HepG2 (cell line): ENCODE measurements at places on chromosomes 4 and X. TPM values are rescaled to one million over a fixed set of nuclear protein-coding genes. Genes with fewer than 3 reads are reported as not detected.

DNA sequence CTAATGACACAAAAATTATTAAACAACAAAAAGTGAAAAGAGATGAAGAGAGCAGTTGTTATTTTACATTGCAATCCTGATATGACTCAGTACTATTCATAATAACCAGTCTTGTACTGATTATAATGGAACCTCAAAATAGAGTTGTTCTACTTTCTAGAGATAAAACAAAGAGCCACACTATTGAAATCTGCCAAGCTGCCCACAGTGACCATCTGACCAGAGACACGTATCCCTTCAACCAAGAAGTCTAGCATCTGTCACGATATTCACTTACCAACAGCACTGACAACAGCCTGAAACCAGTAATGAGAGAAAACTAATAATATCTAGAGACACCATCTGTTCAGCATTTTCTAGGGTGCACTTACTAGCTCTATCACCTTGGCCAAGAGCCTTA is 466.7 kb downstream of the NKX6-1 start:
- no peaks in the 10 kb centered on the region for H3K27me3 ChIP-seq
- H3K4me3 ChIP-seq, result no peak overlapping the region
- no peaks in the 10 kb centered on the region for H3K4me1 ChIP-seq

GRCh38 chr4:42412251-42412650 is 15.0 kb downstream of the SHISA3 start:
- DNase-seq, result no peak
- H3K27ac ChIP-seq, result no peak overlapping the region
- no peaks in the 10 kb centered on the region for H3K36me3 ChIP-seq
- no peaks in the 10 kb centered on the region for H3K4me1 ChIP-seq
- H3K4me3 ChIP-seq, result no peak overlapping the region

- no peak overlapping the region for H3K27ac ChIP-seq
- no peak for DNase-seq
- H3K27me3 ChIP-seq, result no peaks in the 10 kb centered on the region
These were observed 26.2 kb downstream of the DLG3 start for GRCh38 chrX:70470850-70471289.

DNA sequence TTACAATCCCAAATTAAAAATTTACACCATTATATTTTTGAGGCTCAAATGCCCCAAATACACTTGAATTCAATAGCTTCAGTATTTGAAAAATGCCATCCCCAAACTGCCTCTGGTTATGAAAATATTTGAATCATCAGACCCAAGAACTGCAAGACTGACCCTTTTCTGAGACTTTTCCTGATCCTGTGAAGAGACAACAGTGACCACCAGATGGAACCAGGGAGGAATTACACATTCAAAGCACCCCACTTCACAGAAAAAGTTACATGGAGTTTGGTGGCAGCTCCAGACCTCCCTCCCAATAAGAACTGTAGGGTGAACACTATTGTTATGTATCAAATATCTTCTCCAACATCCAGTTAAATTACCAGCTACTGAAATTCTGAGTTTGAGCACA is 44.0 kb upstream of the SCD5 start:
- DNase-seq, result peak; percentile 13
- no peak overlapping the region for H3K4me3 ChIP-seq
- H3K36me3 ChIP-seq, result peaks cover 22% of the 10 kb centered on the region

GRCh38 chr4:108111781-108112180 is 57.0 kb downstream of the LEF1 start:
- H3K4me3 ChIP-seq, result no peak overlapping the region
- H3K4me1 ChIP-seq, result no peaks in the 10 kb centered on the region
- no peak for DNase-seq

GRCh38 chr4:110309675-110310074 is 111.3 kb upstream of the ELOVL6 start:
- DNase-seq, result no peak
- H3K27ac ChIP-seq, result no peak overlapping the region
- H3K27me3 ChIP-seq, result no peaks in the 10 kb centered on the region
- no peaks in the 10 kb centered on the region for H3K36me3 ChIP-seq

DCLK2 gene
- total RNA-seq, result not detected in 2 replicates

IGFBP7 gene
- total RNA-seq, result 0.32 and 1.1 TPM in 2 replicates

GRCh38 chr4:118987959-118988634 is 99.4 kb downstream of the SYNPO2 start:
- no peaks in the 10 kb centered on the region for H3K27me3 ChIP-seq
- H3K27ac ChIP-seq, result no peak overlapping the region
- no peaks in the 10 kb centered on the region for H3K36me3 ChIP-seq

- peak overlapping the region; percentile 48 for H3K4me3 ChIP-seq
- peaks cover 37% of the 10 kb centered on the region for H3K4me1 ChIP-seq
- H3K36me3 ChIP-seq, result no peaks in the 10 kb centered on the region
- no peak for DNase-seq
These were observed 2.5 kb downstream of the P2RY8 start for GRCh38 chrX:1534301-1535168.

GRCh38 chr4:155781249-155781831 is 22.5 kb downstream of the GUCY1B1 start:
- no peaks in the 10 kb centered on the region for H3K4me1 ChIP-seq
- H3K4me3 ChIP-seq, result no peak overlapping the region
- no peak overlapping the region for H3K27ac ChIP-seq

MAGEE1 gene
- total RNA-seq, result 1.2 and 1.6 TPM in 2 replicates

DNA sequence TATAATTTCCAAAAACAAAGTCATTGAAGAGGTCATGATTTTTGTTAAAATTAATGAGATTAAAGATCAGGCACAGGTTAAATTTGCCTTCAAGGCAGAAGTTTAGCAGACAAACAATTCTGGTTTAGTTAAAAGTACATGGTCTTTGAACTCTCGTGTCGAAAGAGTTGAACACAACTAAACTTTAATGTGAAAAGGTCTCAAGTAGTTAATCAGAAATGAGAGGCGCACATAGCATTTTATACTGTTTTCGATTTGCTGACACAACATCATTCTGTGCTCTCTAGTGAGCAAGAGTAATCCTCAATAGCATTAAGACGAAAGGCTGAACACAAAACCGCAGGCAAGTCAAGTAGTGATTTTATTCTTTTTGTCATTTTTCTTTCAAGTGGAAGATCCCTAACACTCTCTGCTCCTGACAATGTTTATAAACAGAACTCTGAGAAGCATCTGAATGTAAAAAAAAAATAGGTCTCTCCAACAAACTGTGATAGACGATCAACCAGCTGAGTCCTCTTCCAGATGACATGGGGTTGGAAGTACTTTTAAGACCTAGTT is 49.8 kb downstream of the SH3RF1 start:
- no peaks in the 10 kb centered on the region for H3K36me3 ChIP-seq
- no peak overlapping the region for H3K4me3 ChIP-seq
- H3K27me3 ChIP-seq, result no peaks in the 10 kb centered on the region
- DNase-seq, result no peak
- peak overlapping the region; percentile 24 for H3K27ac ChIP-seq

DNA sequence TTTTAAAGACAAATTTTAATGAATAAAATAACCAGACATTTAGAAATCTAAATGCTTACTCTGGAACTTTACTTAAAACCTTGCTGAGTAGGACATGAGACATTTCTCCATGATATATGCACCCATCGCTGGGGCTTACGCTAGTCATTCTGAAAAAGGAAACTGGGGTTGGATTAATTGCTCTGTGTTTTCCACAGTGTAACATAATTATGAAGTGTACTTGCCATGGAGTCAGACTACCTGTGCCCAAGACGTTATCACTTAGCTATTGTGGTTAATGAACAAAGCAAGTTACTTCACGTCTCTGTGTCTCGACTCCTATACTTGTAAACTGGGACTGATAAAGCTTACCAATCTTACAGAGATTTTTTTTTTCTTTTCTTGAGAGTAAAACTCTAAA is 47.8 kb downstream of the SHISA3 start:
- no peaks in the 10 kb centered on the region for H3K36me3 ChIP-seq
- no peaks in the 10 kb centered on the region for H3K4me1 ChIP-seq
- DNase-seq, result no peak

RPL34 gene
- 2,235 and 2,856 TPM in 2 replicates for total RNA-seq

GABRB1 gene
- total RNA-seq, result not detected in 2 replicates

MSANTD1 gene
- total RNA-seq, result 0.10 and 0.22 TPM in 2 replicates

- H3K27me3 ChIP-seq, result no peaks in the 10 kb centered on the region
- H3K4me3 ChIP-seq, result no peak overlapping the region
- H3K27ac ChIP-seq, result no peak overlapping the region
- H3K4me1 ChIP-seq, result no peaks in the 10 kb centered on the region
- DNase-seq, result no peak
These were observed 33.9 kb downstream of the RNF150 start for GRCh38 chr4:141099326-141099725.

MAGIX gene
- 1.0 and 1.2 TPM in 2 replicates for total RNA-seq

DNA sequence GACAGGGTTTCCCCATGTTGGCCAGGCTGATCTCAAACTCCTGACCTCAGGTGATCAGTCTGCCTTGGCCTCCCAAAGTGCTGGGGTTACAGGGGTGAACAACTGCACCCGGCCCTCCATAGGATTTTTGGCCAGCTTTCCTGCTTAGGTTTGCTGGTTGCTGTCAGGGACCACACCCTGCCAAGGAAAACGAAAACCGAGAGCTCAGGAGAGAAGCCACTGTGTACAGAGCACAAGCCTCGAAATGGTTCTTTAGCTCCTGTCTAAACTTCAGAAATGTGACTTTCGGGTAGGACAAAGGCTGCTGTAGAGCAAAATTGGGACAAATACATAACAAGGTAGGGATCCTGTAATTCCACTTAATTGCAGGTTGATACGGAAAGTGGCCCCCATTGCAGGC is 146.3 kb upstream of the ATP6AP2 start:
- peaks cover 25% of the 10 kb centered on the region for H3K4me1 ChIP-seq
- no peaks in the 10 kb centered on the region for H3K27me3 ChIP-seq
- no peak for DNase-seq
- no peaks in the 10 kb centered on the region for H3K36me3 ChIP-seq

ZCCHC13 gene
- total RNA-seq, result not detected in 2 replicates

TRIM61 gene
- total RNA-seq, result not detected in 2 replicates

GRCh38 chr4:10028910-10029309 is 7.6 kb upstream of the SLC2A9 start:
- no peaks in the 10 kb centered on the region for H3K36me3 ChIP-seq
- peaks cover 87% of the 10 kb centered on the region for H3K4me1 ChIP-seq
- H3K4me3 ChIP-seq, result no peak overlapping the region
- H3K27me3 ChIP-seq, result no peaks in the 10 kb centered on the region
- DNase-seq, result no peak

- 0 out of 2 replicates have a peak, but pooled peaks cover 1% of the 10 kb centered on the region for H3K36me3 ChIP-seq
These were observed 83.6 kb downstream of the STAG2 start for GRCh38 chrX:124045109-124045508.

DNA sequence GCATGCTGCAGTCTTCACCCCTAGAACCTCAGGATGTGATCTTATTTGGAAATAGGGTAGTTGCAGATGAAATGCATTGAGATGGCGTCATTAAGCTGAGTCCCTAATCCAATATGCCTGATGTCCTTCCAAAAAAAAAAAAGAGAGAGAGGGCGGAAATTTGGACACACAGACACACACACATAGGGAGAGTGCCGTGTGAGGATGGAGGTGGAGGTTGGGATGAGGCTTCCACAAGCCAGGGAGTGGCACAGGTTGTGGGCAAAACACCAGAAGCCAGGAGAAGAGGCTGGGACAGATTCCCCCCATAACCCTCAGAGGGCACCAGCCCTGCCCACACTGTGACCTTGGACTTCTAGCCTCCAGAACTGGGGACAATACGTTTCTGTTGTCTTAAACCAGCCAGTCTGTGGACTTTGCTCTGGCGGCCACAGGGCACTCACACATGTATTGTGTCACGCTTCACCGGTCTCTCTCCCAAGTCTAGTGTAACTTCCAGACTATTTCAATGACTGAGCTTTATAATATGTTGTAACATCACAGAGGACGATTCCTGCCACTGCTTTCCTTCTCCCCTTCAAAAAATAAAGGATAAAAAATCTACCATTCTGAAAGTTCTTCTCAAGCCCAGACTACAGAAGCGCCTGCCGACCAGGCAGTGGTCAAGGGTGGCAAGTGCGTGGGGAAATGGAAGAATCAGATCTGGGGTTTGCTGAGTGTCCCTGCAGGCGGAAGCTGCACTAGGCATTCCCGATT is 35.8 kb upstream of the MAN2B2 start:
- peak overlapping the region; percentile 28 for H3K27ac ChIP-seq
- peaks cover 10% of the 10 kb centered on the region; the same call in 2 of the 3 replicates for H3K27me3 ChIP-seq
- H3K4me1 ChIP-seq, result peaks cover 28% of the 10 kb centered on the region

DNA sequence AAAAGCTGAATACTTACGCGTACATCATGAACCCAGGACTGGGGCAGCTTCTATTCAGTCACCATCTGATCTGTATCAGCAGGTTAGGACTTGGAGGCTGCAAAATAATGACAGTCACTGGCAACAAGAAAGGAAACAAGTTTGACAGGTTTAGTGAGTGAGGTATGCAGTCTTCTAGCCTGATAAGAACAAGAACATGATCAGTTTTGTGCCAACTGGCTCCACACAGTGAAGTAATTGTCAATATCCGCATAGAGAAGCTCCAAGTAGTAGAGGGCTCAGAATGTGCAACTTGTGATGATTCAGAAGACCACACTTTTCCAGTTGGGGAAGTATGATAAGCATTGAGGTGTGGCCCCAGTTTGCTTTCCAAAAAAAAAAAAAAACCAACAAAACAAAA is at the start of gene TMPRSS11F:
TSS of gene TMPRSS11F (minus strand) at position 77 of the 400 bp plus-strand sequence. CDS start at position 28, 49 bp downstream.
- H3K4me3 ChIP-seq, result no peak within 1 kb of the TSS
- no peak for DNase-seq
- no peak within 1 kb of the TSS for H3K27ac ChIP-seq
- no peaks in the 10 kb centered on the region for H3K4me1 ChIP-seq

MAML3 gene
- 0.13 TPM in 1 of 2 replicates, not detected in the other for total RNA-seq

DNA sequence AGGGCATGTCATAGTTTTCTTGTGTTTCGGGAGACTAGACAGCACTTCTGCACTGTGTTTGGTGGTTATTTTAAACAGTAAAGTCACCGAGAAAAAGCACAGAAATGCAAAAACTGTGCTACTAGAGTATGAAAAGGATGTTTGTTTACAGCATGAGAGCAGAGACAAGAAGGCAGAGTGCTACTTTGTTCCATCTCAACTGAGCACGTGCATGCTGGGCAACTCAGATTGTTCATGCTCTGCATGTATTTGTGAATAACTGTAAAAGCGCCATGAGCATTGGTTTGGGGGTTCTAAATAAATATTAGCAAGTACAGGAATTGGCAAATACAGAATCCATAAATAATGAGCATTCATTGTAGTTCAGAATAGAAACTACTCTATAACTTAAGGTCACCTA is 7.4 kb downstream of the EVC start:
- no peaks in the 10 kb centered on the region; the same call in 1 of the 2 replicates for H3K27me3 ChIP-seq
- no peak overlapping the region for H3K4me3 ChIP-seq
- DNase-seq, result no peak
- peak overlapping the region; percentile 64 for H3K27ac ChIP-seq

GRCh38 chrX:153511784-153512500 is 5.5 kb upstream of the ATP2B3 start:
- H3K27me3 ChIP-seq, result no peaks in the 10 kb centered on the region
- H3K36me3 ChIP-seq, result no peaks in the 10 kb centered on the region
- H3K4me3 ChIP-seq, result no peak overlapping the region
- DNase-seq, result no peak
- H3K4me1 ChIP-seq, result no peaks in the 10 kb centered on the region

TRIM60 gene
- total RNA-seq, result not detected in 2 replicates

LRP2BP gene
- total RNA-seq, result 0.17 and 0.29 TPM in 2 replicates

ASB12 gene
- total RNA-seq, result not detected in 2 replicates

- no peaks in the 10 kb centered on the region for H3K36me3 ChIP-seq
- H3K4me3 ChIP-seq, result no peak within 1 kb of the TSS
These were observed at the start of gene EDNRA for GRCh38 chr4:147480891-147481576. EDNRA (plus strand) TSS chr4:147481097; CDS start chr4:147485682, 4,585 bp downstream.

TKTL2 gene
- not detected in 2 replicates for total RNA-seq
